ENCODE measurements at places on chromosomes 2 and 18.

- DNase-seq, result no peak
Measured at GRCh38 chr2:85619617-85620016, 3.6 kb downstream of the USP39 start.

GRCh38 chr2:15306706-15307105, 254.4 kb downstream of the NBAS start:
- DNase-seq, result peak; percentile 11

GRCh38 chr2:5175231-5175630, 517.0 kb upstream of the SOX11 start:
- no peak for DNase-seq

DNA sequence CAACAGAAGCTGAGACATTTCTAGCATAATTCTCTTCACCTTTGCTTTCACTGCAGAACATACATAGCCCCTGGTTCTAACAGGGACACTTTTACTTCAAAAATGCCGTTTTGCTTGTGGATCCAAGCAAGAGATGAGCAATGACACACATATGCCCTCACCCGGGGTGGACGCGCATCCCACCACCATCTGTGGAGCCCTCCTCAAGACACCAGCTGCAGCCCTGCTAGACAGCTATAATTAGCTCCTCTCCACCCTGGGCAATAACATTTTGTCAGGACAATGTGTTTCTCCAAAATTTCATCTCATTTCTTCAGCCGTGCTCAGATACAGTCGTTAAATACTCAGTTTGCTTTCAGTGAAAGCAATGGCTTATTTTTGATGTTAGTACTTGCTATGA, 368.7 kb upstream of the RAB6C start:
- DNase-seq, result no peak

DNA sequence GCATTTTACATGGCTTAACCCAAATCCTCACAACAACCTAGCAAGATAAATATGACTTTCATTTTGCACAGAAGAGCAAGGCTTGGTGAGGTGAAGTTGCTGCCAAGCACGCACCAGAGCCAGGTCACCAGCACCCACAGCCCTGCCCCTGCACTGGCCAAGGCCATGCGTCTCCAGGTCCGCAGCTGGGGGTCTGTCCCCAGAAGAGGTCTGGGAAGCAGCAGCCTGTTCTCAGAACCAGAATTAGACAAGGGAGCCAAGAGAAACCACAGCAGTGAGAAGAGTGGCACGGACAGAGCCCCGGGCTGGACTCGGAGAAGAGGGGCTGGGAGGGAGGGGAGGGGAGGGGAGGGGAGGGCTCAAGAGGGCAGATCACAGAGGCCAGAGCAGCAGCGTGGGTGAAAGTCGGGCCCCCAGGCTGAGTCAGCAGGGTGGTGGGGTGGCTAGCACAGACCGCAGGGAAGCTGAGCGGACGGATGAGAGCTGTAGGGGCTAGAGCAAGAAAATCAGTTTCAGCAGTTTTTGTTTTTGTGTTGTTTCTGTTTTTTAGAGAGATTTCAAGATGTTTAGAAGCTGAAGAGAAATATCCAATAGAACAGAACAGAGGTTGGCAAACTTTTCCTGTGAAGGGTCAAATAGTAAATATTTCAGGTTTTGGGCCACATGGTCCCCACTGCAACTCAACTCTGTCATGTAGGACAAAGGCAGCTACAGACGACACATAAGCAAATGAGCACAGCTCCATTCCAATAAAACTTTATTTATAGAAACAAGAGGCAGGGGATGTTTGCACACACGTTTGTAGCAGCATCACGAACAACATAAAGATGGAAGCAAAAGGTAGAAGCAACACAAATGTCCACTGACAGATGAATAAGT, 7.4 kb upstream of the MTERF4 start:
- no peak for DNase-seq

- no peak for DNase-seq
Measured at GRCh38 chr2:228329282-228329681, 147.8 kb upstream of the SPHKAP start.

GRCh38 chr2:45279356-45279755, 270.1 kb upstream of the SIX2 start:
- DNase-seq, result no peak

GRCh38 chr18:44909191-44909719, 228.6 kb downstream of the SETBP1 start:
- no peak for DNase-seq

DNA sequence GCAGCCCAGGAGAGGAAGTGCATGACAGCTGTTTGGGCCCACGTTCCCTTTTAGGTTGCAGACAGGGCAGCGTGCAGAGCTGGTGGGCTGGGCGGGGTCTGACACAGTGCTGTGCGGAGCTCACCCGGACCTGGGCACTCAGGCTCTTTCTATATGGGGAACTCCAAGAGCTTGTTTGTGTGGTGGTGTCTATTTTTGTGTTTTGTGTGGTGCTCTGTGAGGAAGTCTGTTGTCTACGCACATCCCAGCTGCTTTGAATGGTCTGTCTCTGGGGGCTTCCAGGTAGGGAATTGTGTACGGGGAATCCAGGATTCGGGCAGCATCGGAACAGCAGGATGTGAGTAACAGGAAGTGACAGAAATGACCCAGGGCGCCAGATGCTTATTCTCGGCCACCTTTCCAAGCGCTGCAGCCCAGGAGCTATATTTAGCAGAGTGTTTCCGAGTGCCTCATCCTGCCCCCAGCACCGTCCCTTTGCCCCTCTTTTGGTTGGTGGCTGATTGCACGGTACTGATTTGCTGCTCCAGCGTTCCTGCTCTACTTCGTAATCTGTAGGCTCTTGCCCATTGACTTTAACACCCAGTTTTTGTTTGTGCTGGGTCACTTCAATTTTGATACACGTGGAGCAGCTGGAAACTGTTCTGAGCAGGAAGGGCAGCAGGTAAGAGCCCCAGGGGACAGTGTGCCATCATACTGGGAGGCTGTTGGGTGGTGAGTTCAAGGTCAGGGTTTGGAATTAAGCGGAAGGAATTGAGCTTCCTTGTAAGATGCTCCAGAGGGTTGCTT, 64.7 kb downstream of the DGKD start:
- no peak for DNase-seq

DNA sequence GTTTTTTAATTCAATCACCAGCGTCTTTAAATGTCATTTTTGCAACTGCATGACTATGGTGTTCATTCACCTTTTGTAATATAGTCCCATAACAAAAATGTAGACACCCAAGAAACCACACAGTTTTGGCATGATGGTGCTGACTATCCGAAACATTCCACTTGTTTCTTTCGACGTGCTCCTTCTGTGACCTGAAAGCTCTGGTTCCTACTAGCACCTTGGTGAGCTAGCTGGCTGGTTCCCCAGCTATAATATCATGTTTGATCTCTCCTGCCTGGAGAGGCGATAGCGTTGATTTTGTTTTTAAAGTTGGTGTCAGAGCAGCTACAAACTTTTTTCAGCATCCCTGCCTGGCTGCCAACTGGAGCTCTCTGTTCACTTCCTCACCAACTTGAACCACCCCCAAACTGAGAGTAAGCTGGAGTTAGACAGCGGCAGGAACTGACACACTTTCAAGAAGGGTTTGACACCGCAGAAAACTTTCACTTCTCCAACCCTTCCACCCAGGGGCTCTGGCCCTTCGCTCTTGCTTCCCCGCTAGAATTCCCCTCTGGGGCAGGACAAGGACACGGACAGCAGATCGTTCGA, 1.1 kb downstream of the ATAD2B start:
- DNase-seq, result peak; percentile 68

GRCh38 chr2:221914334-221914880, 342.3 kb upstream of the EPHA4 start:
- DNase-seq, result peak; percentile 3

DNA sequence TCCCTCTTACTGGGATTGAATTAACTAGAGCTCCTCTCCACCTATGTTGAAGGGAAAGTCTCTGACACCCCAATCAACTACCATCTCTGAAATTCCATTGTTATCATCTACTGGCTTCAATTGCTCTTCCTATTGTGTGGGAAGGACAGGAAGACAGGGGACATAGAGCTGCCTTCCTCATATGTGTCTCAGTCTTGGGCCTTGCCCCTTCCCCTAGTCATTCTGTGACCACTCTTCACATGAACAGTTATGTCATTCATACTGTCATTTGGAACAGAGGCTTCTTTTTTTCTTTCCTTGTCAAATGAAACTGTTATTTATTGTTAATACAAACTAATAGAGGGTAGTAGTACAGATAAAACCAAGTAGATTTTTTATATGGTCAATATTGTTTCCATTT, 69.6 kb upstream of the EMILIN2 start:
- DNase-seq, result no peak

DNA sequence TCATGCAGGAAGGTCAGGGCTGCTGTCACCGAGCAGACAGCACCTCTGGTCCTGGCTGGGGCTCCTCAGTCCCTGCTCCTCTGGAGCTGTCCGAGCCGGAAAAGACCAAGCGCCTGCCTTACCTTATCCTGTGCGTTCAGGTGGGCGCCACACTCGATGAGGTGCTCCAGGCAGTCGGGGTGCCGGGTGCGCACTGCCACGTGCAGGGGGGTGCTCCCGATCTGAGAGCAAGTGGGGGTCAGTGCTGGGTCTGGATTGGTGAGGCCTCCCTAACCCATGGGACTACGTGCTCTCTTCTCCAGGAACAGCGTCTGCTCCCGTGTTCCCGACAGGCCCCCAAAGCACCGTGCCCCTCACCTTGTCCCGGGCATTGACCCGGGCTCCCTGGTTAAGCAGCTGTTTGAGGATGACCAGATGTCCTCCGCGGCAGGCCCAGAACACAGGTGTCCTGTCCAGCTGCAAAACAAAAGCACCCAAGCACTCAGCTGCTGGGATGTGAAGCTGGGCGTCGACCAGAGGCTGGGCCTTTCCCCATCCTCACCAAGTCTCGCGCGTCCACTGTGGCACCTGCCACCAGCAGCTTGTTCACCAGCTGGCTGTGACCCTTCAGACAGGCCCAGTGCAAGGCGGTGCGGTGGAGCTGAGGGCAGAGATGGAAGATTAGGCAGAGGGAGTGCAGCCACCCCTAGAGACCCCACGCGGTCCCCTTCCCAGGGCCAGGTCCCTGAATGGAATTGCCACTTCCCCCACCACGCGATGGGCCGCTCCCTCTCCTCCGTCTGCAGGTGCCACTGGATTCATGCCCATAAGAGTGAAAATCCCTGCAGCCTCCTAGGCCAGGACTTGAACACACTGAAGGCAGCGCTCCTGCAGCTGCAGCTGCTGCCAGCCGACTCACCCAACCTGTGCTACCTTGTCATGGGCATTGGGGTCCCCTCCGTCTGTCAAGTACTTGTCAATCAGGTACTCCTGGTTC, 3.7 kb downstream of the ANKRD23 start:
- DNase-seq, result no peak

- DNase-seq, result no peak
Measured at GRCh38 chr2:74441690-74442482, at the start of gene RTKN. RTKN (minus strand) TSS chr2:74441937; CDS start chr2:74441816, 121 bp downstream.

DNA sequence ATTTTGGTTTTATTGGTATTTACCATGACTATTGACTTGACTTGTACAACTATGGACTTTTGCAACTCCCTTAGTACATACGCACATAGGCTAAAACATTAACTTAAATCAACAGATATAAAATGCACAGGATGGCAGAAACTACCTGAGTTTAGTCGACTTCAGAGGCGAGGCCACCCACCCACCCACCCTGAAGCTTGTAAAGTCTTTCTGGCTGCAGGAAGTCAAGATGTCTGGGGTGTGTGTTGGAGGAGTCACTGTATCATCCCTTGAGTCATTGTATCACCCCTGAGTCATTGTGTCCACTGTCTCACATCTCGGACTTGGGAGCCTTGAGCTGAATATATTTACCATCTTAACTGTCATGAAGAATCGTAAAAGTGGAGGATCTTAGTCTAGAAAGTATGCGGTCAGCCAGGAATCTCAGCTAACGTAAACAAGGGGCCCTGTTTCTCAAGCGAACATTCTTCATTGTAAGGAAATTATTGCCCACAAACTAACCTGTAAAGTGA, 140.0 kb upstream of the ST6GAL2 start:
- no peak for DNase-seq

- peak; percentile 60 for DNase-seq
Measured at GRCh38 chr18:23885750-23886149, 128.8 kb upstream of the TTC39C start.

DNA sequence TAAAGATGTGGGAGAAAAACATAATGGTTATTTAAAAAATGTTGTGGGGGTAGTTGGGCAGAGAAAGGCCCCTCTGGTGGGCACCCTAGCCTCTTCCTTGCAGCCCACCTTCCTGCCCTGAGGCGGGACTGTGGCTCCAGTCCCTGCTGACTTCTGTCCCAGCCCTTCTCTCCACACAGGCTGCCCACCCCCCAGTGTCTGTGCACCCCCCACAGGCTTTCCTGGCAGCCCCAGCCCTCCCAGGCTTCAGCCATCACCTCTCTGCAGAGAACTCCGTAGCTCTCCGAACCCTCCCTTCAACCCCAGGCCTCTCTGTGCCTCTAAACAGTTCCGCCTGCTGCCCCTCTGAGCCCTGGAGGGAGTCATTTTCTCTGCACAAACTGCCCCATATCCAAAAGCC, 75.4 kb downstream of the DYSF start:
- no peak for DNase-seq

GRCh38 chr2:160308915-160309314, 108.8 kb upstream of the ITGB6 start:
- DNase-seq, result peak; percentile 85

- DNase-seq, result no peak
Measured at GRCh38 chr18:52822160-52822559, 482.2 kb downstream of the DCC start.

DNA sequence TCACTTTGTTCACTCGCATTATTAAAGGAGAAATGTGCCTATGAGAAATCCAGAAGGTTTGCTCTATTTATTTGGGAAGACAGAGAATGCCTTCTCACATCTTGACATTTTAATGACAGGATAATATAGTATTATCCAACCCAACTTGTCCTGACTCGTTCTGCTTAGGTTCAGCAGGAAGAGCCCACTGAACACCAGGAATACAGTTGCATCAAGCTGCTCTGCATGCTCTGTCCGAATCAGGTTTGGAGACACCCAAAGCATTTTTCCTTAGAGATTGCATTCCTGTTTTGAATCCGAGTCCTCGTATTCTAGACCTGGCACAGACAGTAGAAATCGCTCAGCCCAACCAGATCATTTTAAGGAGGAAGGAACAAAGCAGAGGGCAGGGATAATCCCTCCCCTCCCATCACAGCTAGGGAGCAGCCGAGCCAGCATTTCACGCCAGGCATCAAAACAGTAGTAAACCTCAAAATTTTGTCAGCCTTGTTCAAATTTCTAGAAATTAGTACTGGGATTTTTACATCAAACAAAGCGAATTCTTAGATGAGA, 837.4 kb upstream of the ID2 start:
- peak; percentile 72 for DNase-seq

GRCh38 chr18:12377556-12378197, 650 bp upstream of the AFG3L2 start:
- no peak for DNase-seq

- DNase-seq, result no peak
Measured at GRCh38 chr2:34340307-34340706, 741.2 kb upstream of the FAM98A start.

All from fibroblast of the aortic adventitia (primary cell).